Neural crest cell (in vitro differentiated cells): ENCODE measurements at places on chromosomes 1 and 21. TPM values are rescaled to one million over a fixed set of nuclear protein-coding genes. Genes with fewer than 3 reads are reported as not detected.
A peak's percentile ranks its signal among the peaks of the same experiment; 100 is the strongest.

The TEX35 gene
- not detected in 2 replicates for total RNA-seq

- no peak for DNase-seq
These were observed 39.2 kb downstream of the SPEN start for GRCh38 chr1:15886611-15887167.

The PIK3R3 gene
- total RNA-seq = 85.3 and 92.2 TPM in 2 replicates

GRCh38 chr1:119613769-119614720 is 34.0 kb downstream of the ZNF697 start:
- peak; percentile 93 for DNase-seq

- no peak for DNase-seq
These were observed 33.9 kb downstream of the WDR4 start for GRCh38 chr21:42845296-42845965.

The TMEM200B gene
- 3.7 and 3.8 TPM in 2 replicates for total RNA-seq

The TCHH gene
- total RNA-seq = not detected in 2 replicates

DNA sequence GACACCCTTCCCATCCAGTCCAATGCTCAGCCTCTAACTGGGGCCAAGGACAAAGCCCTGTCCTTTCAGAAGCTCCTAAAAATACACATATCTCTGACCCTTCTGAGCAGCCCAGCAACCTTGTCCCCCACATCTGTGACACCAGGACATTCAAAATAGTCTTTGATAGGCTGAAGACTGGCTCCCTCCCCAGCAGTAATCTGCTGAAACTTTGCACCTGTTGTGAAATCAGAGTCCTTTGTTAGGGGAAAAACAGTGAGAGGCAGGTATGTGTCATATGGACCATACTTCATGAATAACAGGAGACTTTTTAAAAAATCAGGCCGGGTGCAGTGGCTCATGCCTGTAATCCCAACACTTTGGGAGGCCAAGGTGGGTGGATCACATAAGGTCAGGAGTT is 82.4 kb upstream of the VAMP3 start:
- DNase-seq = no peak

DNA sequence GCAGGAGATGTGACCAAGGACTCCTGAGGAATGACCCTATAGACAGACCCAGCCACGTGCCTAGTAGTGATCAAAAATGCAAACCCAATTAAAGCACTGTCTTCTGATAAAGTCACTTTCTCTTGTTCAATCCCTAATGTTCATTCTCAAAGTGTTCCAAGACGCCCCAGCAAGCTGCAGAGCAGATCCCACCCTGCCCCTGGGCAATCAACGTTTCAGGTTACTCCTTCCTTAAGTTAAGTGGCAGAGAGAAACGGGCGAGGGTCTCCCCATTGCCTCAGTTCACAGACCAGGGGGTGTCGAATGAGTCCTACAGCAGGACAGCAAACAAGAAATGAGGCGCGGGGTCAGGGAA is 699 bp upstream of the RGS2 start:
- DNase-seq = peak; percentile 5

The KCNA3 gene
- total RNA-seq = 2.8 TPM in 2 replicates
